Progenitor cell of endocrine pancreas (in vitro differentiated cells): ENCODE measurements at places on chromosomes 3 and 15. TPM values are rescaled to one million over a fixed set of nuclear protein-coding genes. Genes with fewer than 3 reads are reported as not detected.
A peak's percentile ranks its signal among the peaks of the same experiment; 100 is the strongest.

Gene PLXNA1
- 104 and 107 TPM in 2 replicates for total RNA-seq

Gene LMAN1L
- not detected in 2 replicates for total RNA-seq

- no peak overlapping the region for H3K4me3 ChIP-seq
- H3K27me3 ChIP-seq: no peaks in the 10 kb centered on the region
- no peaks in the 10 kb centered on the region for H3K36me3 ChIP-seq
- no peak overlapping the region for H3K27ac ChIP-seq
- DNase-seq: no peak
Measured at GRCh38 chr3:1734494-1735122, 364.1 kb upstream of the CNTN4 start.

DNA sequence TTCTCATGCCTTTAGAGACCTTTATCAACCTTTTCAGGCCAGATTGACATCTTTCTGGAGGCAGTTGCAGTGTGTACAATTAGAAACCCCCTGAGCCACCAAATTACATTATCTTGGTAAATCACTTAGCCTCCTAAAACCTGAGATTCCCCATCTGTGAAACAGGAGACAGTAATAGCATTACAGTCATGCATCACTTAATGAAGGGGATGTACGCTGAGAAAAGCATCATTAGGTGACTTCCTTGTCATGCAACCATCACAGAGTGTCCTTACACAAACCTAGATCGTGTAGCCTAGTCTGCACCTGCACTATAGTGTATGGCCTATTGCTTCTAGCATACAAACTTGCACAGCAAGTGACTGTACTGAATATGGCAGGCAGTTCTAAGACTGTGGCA is 400.8 kb upstream of the CNTN3 start:
- DNase-seq: no peak
- peaks cover 8% of the 10 kb centered on the region for H3K4me1 ChIP-seq
- no peak overlapping the region for H3K4me3 ChIP-seq
- peaks cover 7% of the 10 kb centered on the region for H3K27me3 ChIP-seq
- no peaks in the 10 kb centered on the region for H3K36me3 ChIP-seq

Gene FEZF2
- total RNA-seq: not detected in 2 replicates

GRCh38 chr3:43221076-43221475 is 65.3 kb upstream of the SNRK start:
- peaks cover 4% of the 10 kb centered on the region for H3K4me1 ChIP-seq
- DNase-seq: no peak
- H3K27me3 ChIP-seq: peaks cover 3% of the 10 kb centered on the region
- H3K4me3 ChIP-seq: no peak overlapping the region
- H3K36me3 ChIP-seq: peaks cover 2% of the 10 kb centered on the region
- no peak overlapping the region for H3K27ac ChIP-seq

DNA sequence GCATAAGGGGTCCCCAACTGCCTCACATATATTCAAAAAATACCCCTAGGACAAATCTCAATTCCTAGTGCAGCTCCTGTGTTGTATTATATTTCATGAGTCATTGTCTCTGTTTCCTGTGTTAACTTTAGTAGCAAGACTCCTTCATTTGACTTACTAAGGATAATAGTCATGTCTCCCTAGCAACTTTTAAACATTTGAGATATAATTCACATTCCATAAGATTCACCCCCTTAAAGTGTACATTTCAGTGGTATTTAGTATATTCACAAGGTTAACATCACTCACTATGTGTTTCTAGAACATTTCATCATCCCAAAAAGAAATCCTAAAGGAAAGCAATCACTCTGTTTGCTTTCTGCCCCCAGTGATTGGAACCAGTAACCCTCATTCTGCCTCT is 121.3 kb upstream of the WNT7A start:
- no peak overlapping the region for H3K27ac ChIP-seq
- peaks cover 9% of the 10 kb centered on the region for H3K4me1 ChIP-seq
- DNase-seq: no peak
- no peaks in the 10 kb centered on the region for H3K36me3 ChIP-seq
- H3K4me3 ChIP-seq: no peak overlapping the region

Gene CCR5
- not detected in 2 replicates for total RNA-seq

- DNase-seq: no peak
- no peak overlapping the region for H3K27ac ChIP-seq
- H3K4me3 ChIP-seq: no peak overlapping the region
- peaks cover 25% of the 10 kb centered on the region for H3K36me3 ChIP-seq
- H3K27me3 ChIP-seq: no peaks in the 10 kb centered on the region
Measured at GRCh38 chr3:138232705-138233364, 45.7 kb downstream of the ARMC8 start.

Gene KBTBD12
- 0.29 and 0.40 TPM in 2 replicates for total RNA-seq

DNA sequence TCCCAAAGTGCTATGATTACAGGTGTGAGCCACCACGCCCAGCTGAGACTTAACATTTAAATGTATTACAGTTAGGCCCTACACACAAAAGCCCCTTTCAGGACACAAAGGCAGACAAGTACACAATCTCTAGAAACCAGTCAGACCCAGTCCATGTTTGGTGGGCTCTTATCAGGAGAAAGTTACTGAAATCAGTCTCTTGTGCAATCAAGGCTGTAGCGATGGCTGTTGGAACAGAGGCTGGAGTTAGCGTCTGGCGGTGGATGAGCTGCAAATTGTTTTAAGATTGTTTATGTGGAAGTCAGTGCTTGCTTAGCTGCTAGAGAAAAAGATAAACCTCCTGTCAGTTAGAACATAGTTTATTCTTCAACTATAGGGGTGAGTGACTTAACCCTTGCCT is 89.5 kb upstream of the SNRPN start:
- no peak for DNase-seq
- no peaks in the 10 kb centered on the region for H3K4me1 ChIP-seq
- no peak overlapping the region for H3K4me3 ChIP-seq
- H3K27ac ChIP-seq: no peak overlapping the region

DNA sequence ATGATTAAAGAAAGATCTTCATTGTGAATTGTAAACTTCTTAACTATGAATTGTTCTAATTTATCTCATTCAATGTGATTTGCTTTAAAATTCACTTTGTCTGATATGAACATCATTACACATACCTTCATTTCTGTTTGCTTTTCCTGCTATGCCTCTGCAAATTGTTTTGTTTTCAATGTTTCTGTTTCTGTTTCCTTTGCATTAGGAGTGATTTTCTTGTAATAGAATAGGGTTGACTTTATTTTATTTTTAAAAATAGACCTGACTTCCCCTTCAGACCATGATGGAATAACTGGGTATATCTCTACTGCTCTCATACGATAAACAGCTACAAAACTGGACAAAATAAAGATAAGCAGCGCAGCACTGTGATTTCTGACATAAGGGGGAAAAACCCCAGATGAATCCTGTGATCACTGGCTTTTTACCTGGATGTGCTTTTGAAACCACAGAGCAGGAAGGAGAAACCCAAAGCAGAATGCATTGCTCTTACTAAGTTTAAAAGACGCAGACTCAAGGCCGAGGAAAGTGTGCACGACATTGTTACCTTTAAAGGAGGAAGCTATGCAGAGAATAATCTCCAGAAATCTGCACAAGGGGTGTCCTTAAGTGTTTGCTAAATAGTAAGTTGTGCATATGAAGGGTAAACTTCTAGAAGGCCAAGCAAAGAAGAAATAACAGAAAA is 420.2 kb downstream of the TBC1D5 start:
- H3K27me3 ChIP-seq: no peaks in the 10 kb centered on the region
- DNase-seq: no peak
- H3K36me3 ChIP-seq: no peaks in the 10 kb centered on the region
- no peak overlapping the region for H3K27ac ChIP-seq

GRCh38 chr15:67085818-67086636 is 20.6 kb downstream of the SMAD3 start:
- no peaks in the 10 kb centered on the region for H3K27me3 ChIP-seq
- H3K27ac ChIP-seq: peak overlapping the region; percentile 86
- H3K36me3 ChIP-seq: peaks cover 6% of the 10 kb centered on the region
- no peak overlapping the region for H3K4me3 ChIP-seq

DNA sequence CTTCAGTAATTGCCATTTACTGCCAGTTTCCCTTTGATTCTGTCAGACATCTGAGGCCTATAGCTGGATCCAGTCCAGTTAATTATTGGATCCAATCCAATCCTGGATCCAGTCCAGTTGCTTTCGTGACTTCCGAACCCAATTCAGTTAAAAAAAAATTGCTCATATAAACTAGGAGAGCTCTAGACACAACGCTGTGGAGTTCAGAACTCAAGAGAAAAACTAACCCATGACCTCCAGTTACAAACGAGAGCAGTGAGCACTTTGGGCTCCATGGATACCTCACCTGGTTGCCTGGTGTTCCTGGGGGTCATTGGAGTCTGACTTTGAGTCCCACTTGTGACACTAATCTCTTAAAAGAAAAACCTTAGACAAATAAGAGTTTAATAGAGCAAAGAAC is 269.8 kb downstream of the THSD4 start:
- H3K27me3 ChIP-seq: peaks cover 53% of the 10 kb centered on the region
- no peak overlapping the region for H3K4me3 ChIP-seq
- H3K4me1 ChIP-seq: peaks cover 2% of the 10 kb centered on the region

DNA sequence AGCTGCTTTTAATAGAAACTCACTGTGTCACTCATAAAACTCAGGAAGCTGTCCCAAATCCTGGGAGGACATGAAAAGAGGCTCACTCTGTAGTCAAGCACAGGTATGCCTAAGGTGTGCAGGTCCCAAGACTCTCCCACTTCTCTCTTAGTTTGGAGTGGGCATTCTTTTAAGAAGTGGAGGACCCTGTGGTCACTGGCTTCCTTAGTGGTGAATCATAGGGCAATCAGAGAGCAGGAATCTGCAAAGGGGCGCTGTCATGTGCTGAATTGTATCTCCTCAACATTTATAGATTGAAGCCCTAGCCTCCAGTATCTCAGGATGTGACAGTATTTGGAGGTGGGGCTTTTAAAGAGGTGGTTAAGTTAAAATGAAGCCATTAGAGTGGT is 47.2 kb upstream of the ZBTB38 start:
- no peak for DNase-seq
- H3K27ac ChIP-seq: no peak overlapping the region
- no peak overlapping the region for H3K4me3 ChIP-seq
- H3K36me3 ChIP-seq: peaks cover 10% of the 10 kb centered on the region
- H3K4me1 ChIP-seq: peaks cover 31% of the 10 kb centered on the region

GRCh38 chr3:155325263-155325835 is 31.9 kb upstream of the STRIT1 start:
- H3K4me1 ChIP-seq: peaks cover 4% of the 10 kb centered on the region
- no peak overlapping the region for H3K4me3 ChIP-seq
- H3K27me3 ChIP-seq: no peaks in the 10 kb centered on the region
- no peaks in the 10 kb centered on the region for H3K36me3 ChIP-seq

DNA sequence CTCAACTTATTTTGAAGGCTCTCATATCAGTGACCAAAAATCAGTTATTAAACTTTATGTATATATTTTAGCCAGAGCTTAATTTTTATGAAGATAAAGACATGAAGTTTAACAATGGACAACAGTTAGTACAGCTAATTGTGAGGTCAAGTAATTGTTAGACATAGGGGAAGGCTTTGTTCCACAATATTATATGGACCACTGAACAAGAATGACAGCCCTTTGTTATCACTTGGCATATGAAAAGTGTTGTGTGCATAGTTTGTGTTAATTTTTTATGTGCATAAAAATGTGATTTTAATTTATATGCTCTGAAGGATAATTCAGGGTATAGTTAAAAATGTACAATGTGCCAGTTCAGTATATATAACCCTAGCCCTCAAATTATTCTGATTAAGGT is 12.0 kb downstream of the DNAJC19 start:
- peaks cover 6% of the 10 kb centered on the region for H3K4me1 ChIP-seq
- H3K27me3 ChIP-seq: no peaks in the 10 kb centered on the region
- peaks cover 9% of the 10 kb centered on the region for H3K36me3 ChIP-seq
- DNase-seq: no peak
- H3K4me3 ChIP-seq: no peak overlapping the region

Gene GP9
- not detected in 2 replicates for total RNA-seq

Gene GRK7
- total RNA-seq: 0.14 TPM in 1 of 2 replicates, not detected in the other

GRCh38 chr3:55641964-55642363 is 154.9 kb upstream of the WNT5A start:
- DNase-seq: no peak
- peaks cover 5% of the 10 kb centered on the region for H3K4me1 ChIP-seq
- no peaks in the 10 kb centered on the region for H3K27me3 ChIP-seq
- no peak overlapping the region for H3K27ac ChIP-seq
- no peak overlapping the region for H3K4me3 ChIP-seq

Gene GATM
- total RNA-seq: 64.1 and 75.5 TPM in 2 replicates

- no peaks in the 10 kb centered on the region for H3K27me3 ChIP-seq
- no peak overlapping the region for H3K4me3 ChIP-seq
- H3K27ac ChIP-seq: no peak overlapping the region
- H3K36me3 ChIP-seq: no peaks in the 10 kb centered on the region
- peaks cover 1% of the 10 kb centered on the region for H3K4me1 ChIP-seq
Measured at GRCh38 chr15:35499723-35500122, 46.2 kb downstream of the DPH6 start.

GRCh38 chr3:63042833-63043232 is 167.6 kb upstream of the CADPS start:
- H3K4me1 ChIP-seq: peaks cover 6% of the 10 kb centered on the region
- no peaks in the 10 kb centered on the region for H3K36me3 ChIP-seq
- DNase-seq: no peak
- H3K27me3 ChIP-seq: no peaks in the 10 kb centered on the region
- no peak overlapping the region for H3K27ac ChIP-seq
- H3K4me3 ChIP-seq: no peak overlapping the region

- no peaks in the 10 kb centered on the region for H3K4me1 ChIP-seq
- H3K4me3 ChIP-seq: no peak overlapping the region
- peaks cover 65% of the 10 kb centered on the region for H3K36me3 ChIP-seq
- no peak for DNase-seq
- peak overlapping the region; percentile 20 for H3K27ac ChIP-seq
- H3K27me3 ChIP-seq: no peaks in the 10 kb centered on the region
Measured at GRCh38 chr3:138646513-138646912, 37.9 kb downstream of the FAIM start.

- H3K27ac ChIP-seq: no peak overlapping the region
- DNase-seq: no peak
- peaks cover 4% of the 10 kb centered on the region for H3K36me3 ChIP-seq
Measured at GRCh38 chr3:188034989-188035388, 119.0 kb upstream of the LPP start.

Gene SIN3A
- total RNA-seq: 91.8 and 96.4 TPM in 2 replicates

DNA sequence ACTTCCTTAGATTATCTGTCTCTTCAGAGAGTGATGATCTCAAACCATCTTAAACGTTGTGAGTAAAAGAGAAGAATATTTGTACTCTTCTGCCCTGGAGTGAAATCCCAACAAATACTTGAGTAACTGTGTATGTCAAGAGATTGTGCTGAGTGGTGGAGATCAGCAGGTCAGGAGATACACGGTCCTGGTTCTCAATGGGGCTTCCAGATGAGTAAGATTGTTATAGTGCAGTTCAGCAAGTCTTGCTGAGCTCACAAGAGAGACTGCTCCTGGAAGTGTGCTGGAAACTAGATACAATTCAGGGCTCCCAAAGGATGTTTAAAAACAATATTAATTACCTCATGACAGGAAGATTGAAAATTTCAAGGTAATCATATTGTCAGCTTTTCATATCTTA is 184.3 kb downstream of the AKAP13 start:
- H3K4me3 ChIP-seq: no peak overlapping the region
- H3K4me1 ChIP-seq: peaks cover 20% of the 10 kb centered on the region
- H3K36me3 ChIP-seq: peaks cover 5% of the 10 kb centered on the region
- no peak for DNase-seq

Gene ENTPD3
- 1.3 and 1.4 TPM in 2 replicates for total RNA-seq

GRCh38 chr15:42215913-42216829 is 8.1 kb upstream of the VPS39 start:
- no peaks in the 10 kb centered on the region for H3K4me1 ChIP-seq
- H3K36me3 ChIP-seq: peaks cover 33% of the 10 kb centered on the region
- H3K27me3 ChIP-seq: no peaks in the 10 kb centered on the region
- no peak overlapping the region for H3K4me3 ChIP-seq
- no peak overlapping the region for H3K27ac ChIP-seq
- DNase-seq: no peak
